ENCODE measurements at places on chromosomes 12 and 14.

GRCh38 chr14:77980475-77981321, 180.8 kb downstream of the ADCK1 start:
- DNase-seq, result peak; percentile 11

GRCh38 chr12:76669981-76670380, 93.9 kb upstream of the ZDHHC17 start:
- DNase-seq, result no peak

- no peak for DNase-seq
These were observed 268.2 kb downstream of the ALG10 start for GRCh38 chr12:34290381-34290995.

DNA sequence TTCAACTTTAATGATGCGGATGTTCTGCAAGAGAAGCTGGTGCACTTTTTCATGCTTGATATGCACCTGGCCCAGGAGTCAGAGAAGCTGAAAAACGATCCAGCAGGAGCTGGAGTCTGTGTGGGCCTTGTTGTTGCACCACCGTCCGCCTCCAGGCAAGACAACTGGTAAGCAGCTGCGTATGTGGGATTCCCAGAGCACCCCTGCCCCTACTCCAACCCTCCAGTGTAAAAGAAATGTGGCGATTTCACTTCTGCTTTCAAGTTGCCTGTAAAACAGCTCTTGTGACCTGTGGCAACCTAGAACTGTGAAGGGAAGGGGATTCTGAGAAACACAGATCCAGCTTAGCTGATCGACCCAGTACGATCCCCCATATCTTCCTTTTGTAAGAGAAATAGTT, 154.1 kb upstream of the PELI2 start:
- no peak for DNase-seq

- DNase-seq, result no peak
These were observed 42.2 kb downstream of the TPCN1 start for GRCh38 chr12:113263431-113263963.

All from RWPE1 (cell line).